ENCODE measurements at places on chromosomes 5 and 9.

DNA sequence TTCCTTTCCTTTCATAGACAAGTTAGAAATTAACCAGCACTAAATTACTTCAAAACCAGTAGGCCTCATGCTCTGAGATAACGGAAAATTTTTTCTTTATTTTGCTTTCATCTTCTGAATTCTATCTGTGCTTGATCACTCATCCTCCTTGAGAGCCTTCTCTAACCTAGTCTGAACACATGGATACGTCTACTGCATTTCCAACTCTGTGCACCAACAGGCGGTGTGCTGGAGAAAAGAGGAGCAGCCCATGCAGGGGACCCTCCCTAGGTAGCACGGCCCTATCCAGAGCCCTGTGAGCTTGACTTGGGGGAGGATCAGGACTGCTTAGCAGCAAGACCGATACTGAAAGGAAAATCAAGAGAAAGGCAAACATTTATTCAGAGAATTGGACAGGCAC lies 149.8 kb downstream of the AUH start:
- DNase-seq, result no peak

DNA sequence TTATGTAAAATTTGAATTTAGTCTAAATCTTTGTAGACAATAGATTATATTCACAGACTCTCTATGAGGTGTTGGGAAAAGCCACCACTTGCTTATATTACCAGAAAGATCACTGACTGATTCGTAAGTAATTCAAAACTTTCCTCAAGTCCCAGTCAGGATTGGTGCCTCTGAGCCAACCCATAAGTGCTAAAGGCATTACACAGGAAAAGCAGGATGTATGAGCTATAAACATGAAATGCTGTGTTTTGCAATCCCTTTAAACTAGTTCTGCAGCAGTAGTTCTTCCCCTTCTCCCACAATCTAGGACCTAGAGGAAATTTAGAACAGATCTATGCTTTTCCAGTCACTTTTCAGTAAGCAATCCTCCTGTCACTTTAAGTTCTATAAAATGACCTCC lies 48.0 kb downstream of the SHLD3 start:
- no peak for DNase-seq

DNA sequence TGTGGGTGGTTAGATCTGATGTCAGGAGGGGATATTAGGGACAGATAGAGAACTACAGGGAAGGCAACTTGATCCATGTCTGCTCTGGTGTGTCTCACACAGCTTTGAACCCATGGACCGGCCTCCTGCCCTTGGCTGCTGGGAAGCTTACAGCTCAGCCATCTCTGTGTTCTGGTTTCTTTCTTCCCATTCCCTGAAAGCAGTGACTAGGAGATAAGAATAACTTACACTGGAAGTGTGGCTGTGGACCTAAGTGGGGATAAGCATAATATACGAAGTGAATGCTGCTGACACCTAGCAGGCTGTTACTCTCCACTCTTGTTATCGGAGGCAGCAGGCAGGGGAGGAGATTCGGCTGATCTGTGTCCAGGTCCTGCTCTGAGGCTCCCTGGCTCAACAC lies 282.3 kb upstream of the TUT7 start:
- no peak for DNase-seq

- DNase-seq, result no peak
Observed at GRCh38 chr5:69313428-69313827, 19.2 kb downstream of the CCDC125 start.

- DNase-seq, result no peak
Observed at GRCh38 chr9:104386425-104387069, 117.5 kb upstream of the OR13F1 start.

- DNase-seq, result no peak
Observed at GRCh38 chr5:33074548-33074947, 363.4 kb downstream of the NPR3 start.

- DNase-seq, result no peak
Observed at GRCh38 chr5:139167063-139167462, 31.1 kb downstream of the SIL1 start.

DNA sequence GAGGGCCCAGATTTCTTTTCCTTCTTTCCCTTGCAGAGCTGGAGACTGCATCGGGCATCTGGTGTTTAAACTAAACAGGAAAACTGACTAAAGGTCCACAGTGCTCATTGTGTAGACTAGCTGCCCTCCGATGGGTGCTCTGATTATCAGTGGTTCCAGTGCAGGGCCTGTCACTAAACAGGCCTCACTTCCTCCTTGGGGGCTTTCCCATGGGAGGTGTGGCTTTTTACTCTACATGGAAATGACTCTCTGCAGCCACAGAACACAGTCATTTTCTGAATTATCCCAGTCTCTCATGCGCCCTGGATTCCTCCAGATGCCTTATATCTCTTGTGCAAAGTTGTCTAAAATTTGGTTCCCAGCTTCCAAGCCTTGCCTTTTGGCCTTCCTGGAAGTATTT lies 199.2 kb downstream of the TRIO start:
- DNase-seq, result no peak

- no peak for DNase-seq
Observed at GRCh38 chr5:39652036-39652435, 227.3 kb upstream of the DAB2 start.

- no peak for DNase-seq
Observed at GRCh38 chr9:91150998-91151717, 210.6 kb downstream of the AUH start.

GRCh38 chr5:179417016-179417415 lies 71.8 kb upstream of the ADAMTS2 start:
- no peak for DNase-seq

DNA sequence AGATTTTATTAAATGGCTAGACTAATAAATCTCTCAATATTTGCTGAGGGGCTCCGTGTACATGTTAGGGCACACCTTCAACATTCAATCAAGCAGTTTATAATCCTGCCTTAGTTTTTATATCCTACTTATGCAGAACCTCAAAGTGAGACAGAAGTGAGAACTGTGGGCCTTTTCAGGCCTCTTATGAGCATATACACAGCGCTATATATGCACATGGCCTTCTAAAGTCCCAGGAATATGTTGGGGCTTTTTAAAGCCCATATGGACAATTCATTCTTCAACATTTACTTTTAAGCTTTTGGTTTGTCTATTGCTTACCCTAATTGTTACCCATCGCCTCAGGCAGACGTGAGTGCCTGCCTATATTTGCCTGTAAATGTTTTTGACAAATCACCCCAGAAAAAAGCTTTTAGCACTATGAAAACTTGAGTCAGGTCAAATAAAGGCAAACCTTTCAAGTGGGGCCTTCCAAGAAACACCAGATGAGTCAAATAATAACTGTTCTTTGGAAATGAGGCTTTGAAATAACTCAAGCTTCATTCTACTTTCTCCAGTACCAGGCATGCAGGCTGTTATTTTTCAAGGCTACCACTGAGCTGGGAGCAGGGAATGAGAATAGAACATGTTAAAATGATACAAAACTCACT lies 58.2 kb downstream of the ESM1 start:
- no peak for DNase-seq

DNA sequence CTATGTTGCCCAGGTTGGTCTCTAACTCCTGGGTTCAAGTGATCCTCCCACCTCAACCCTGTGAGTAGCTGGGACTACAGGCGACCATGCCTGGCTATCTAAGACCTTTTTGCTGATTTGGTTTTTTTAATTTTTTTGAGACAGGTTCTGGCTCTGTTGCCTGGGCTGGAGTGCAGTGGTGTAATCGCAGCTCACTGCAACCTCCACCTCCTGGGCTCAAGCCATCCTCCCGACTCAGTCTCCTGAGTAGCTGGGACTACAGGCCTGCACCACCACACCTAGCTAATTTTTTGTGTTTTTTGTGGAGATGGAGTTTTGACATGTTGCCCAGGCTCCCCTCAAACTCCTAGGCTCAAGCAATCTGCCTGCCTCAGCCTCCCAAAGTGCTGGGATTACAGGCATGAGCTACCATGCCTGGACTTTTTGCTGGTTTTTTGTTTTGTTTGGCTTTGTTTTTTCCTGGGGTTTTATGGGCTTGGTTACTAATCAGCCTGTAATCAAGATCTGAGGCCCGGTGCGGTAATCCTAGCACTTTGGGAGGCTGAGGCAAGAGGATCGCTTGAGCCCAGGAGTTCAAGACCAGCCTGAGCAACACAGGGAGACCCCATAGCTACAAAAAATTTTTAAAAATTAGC lies 3.6 kb downstream of the CYSTM1 start:
- no peak for DNase-seq

GRCh38 chr5:25285136-25285535 lies 640.4 kb upstream of the CDH10 start:
- DNase-seq, result no peak

- no peak for DNase-seq
Observed at GRCh38 chr5:73178265-73178664, 5.3 kb downstream of the TMEM174 start.

DNA sequence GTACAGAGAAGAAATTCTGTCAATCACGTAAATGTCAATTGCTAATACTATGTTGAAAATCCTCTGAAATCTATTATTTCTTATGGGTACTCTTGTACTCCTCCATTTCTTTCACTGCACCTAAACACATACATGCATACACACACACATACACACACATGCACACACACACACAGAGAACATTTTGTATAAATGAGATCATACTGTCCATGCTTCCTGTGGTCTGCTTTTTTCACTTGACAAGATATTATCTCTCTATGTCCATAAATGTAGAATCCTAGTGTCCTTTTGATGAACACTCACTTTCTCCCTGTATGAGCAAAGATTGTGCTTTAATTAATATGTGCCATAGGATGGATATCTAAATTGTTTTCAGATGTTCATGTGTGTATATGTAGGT lies 32.7 kb upstream of the TLR4 start:
- DNase-seq, result no peak

DNA sequence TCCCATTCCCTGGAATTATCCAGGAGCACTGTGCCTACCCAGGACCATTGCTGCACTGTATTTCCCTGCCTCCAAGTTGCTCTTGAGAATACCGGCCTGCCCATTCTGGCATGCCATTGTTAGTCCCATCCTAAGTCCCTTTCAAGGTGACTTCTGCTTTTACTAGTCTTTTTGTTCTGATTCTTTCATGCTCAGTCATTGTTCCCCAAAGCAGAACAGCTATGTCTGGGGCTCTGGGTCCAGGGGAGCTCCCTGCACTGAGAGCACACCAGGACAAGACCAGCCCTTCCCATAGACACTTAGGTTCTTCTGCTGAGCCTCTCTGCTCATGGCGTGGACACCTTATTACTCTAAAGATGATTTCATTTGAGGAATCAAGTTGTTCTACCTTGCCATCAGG lies 388.9 kb upstream of the KLF4 start:
- DNase-seq, result no peak

DNA sequence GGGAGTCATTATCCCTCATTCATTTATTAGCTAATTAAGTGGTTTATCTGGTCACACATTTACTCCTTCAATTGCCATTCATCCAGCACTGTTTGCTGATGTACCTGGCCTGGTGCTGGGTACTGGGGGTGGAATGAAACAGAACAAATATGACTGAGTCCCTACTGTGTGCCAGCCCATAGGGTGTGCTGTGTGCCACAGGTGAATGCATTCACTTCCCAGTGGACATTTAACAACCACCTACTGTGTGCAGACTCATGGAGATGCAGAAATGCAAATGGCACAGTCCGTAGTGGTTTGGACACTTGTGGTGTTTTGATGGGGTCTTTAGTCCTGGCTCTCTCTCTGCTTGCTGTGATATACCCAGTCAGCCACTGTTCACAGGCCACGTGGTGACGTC lies 10.5 kb downstream of the NEK6 start:
- no peak for DNase-seq

DNA sequence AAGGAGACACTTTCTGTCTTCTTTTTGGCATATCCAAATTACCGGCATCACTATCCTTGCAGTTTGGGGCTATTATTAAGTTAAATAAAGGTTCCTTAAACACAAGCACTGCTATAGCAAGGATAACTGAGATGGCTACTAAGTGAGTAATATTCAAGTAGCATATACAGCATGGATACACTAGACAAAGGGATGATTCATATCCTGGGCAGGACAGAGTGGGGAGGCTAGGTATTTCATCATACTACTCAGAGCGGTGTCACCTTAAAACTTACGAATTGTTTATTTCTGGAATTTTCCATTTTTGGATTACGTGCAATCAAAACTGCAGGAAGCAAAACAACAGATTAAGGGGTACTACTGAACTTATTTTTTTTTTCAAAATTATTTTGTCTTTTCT lies 54.1 kb downstream of the FER start:
- no peak for DNase-seq

GRCh38 chr5:109324351-109324750 lies 85.4 kb downstream of the PJA2 start:
- no peak for DNase-seq

GRCh38 chr9:134730761-134731496 lies 89.3 kb downstream of the COL5A1 start:
- DNase-seq, result no peak

- DNase-seq, result no peak
Observed at GRCh38 chr5:145941096-145941447, 4.7 kb downstream of the SH3RF2 start.

DNA sequence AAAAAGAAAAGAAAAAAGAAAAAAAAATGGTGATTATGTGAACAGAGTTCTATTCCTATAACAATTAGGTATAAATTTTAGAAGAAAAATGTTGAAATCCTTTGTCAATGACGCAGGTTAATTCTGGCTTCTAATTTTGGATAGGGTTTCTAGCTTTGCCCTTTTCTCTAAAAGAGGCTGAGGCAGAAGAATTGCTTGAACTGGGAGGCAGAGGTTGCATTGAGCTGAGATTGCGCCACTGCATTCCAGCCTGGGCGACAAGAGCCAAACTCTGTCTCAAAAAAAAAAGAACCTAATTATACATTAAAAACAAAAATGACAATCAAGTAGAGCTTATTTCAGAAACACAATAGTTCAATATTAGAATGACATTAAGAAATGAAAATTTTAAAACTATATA lies 2.9 kb downstream of the STXBP1 start:
- DNase-seq, result no peak

GRCh38 chr5:177176175-177176711 lies 42.7 kb downstream of the NSD1 start:
- no peak for DNase-seq

DNA sequence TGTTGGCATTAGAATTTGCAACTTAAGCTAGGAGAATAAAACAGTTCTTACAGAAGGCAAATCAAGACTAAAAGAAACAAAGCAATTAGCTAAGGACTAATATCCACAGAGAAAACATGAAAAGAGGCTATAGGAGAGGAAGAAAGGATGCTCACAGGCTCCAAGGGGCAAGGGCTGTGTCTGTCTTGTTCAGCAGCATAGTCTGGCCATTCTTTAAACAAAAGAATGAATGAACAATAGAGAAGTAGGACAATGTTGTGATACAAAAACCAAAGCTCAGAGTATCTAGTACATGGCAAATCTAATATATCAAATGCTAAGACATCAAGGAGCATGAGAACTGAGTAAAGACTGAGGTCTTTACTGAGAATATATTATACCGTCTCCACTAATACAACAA lies 39.5 kb downstream of the PLPP1 start:
- DNase-seq, result no peak

All from kidney (tissue), 22 donors.